Activated CD8-positive, alpha-beta memory T cell treated with anti-CD3 and anti-CD28 coated beads, Interleukin-2, amount 10 ng/mL, durations not matched to agents 7 days and 5 days (primary cell): ENCODE measurements at places on chromosomes 5 and 9.

DNA sequence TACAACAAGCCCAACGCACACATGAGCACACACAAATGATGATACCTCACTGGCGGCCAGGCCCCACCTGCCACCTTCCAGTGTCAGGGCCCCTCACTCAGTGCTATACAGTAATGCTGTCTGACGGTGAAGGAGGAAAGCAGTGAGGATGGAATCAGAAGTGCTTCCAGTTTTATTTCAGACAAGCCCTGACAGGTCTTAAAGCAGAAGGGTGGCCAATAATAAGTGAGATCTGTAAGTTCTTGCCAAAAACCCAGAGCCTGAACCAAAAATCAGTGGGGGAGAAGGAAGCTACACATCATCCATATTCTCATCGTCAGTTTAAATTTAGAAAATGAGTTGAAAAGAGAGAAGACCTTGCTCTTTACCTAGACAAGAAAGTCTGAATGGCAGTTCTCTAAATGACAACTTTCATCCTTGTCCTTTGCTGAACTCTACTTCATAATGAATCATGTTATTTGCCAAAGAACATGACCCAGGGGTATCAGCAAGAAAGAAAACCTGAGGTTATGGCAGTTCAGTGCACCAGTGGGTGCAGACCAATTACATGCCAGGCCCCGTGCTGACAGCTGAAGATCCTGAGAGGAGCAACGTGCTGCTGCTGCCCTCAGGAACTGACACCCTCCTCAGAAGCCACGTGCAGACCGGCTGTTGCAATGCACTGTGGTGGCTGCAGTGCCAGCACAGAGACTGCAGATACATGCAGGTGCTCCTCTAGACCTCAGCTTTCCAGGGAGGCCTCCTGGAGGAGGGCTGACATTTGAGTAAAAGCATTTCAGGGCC, 118.7 kb downstream of the DROSHA start:
- H3K27me3 ChIP-seq, result no peaks in the 10 kb centered on the region
- H3K4me3 ChIP-seq, result no peak overlapping the region
- DNase-seq, result no peak
- H3K36me3 ChIP-seq, result peaks cover 35% of the 10 kb centered on the region

GRCh38 chr5:181235689-181236366, 7.9 kb downstream of the RACK1 start:
- no peaks in the 10 kb centered on the region for H3K27me3 ChIP-seq
- peaks cover 68% of the 10 kb centered on the region for H3K36me3 ChIP-seq
- H3K4me1 ChIP-seq, result peaks cover 30% of the 10 kb centered on the region
- H3K4me3 ChIP-seq, result no peak overlapping the region
- peak overlapping the region; percentile 59 for H3K27ac ChIP-seq

- H3K27me3 ChIP-seq, result peaks cover 22% of the 10 kb centered on the region
- H3K36me3 ChIP-seq, result no peaks in the 10 kb centered on the region
- DNase-seq, result no peak
- no peaks in the 10 kb centered on the region for H3K4me1 ChIP-seq
- H3K4me3 ChIP-seq, result no peak overlapping the region
These were observed 174.6 kb upstream of the IL12B start for GRCh38 chr5:159504857-159505304.

- H3K27me3 ChIP-seq, result no peaks in the 10 kb centered on the region
- H3K4me3 ChIP-seq, result no peak overlapping the region
- H3K27ac ChIP-seq, result no peak overlapping the region
- peaks cover 20% of the 10 kb centered on the region for H3K36me3 ChIP-seq
- no peaks in the 10 kb centered on the region for H3K4me1 ChIP-seq
These were observed 379.8 kb downstream of the KDM4C start for GRCh38 chr9:7137571-7137970.

GRCh38 chr9:116482740-116483139, 204.4 kb upstream of the TRIM32 start:
- H3K27ac ChIP-seq, result no peak overlapping the region
- DNase-seq, result no peak
- H3K36me3 ChIP-seq, result no peaks in the 10 kb centered on the region
- no peaks in the 10 kb centered on the region for H3K27me3 ChIP-seq
- H3K4me1 ChIP-seq, result no peaks in the 10 kb centered on the region
- no peak overlapping the region for H3K4me3 ChIP-seq

- H3K27me3 ChIP-seq, result no peaks in the 10 kb centered on the region
- H3K4me3 ChIP-seq, result no peak overlapping the region
- H3K27ac ChIP-seq, result no peak overlapping the region
- H3K36me3 ChIP-seq, result peaks cover 38% of the 10 kb centered on the region
- DNase-seq, result no peak
These were observed 33.8 kb downstream of the RNF145 start for GRCh38 chr5:159175547-159175946.

DNA sequence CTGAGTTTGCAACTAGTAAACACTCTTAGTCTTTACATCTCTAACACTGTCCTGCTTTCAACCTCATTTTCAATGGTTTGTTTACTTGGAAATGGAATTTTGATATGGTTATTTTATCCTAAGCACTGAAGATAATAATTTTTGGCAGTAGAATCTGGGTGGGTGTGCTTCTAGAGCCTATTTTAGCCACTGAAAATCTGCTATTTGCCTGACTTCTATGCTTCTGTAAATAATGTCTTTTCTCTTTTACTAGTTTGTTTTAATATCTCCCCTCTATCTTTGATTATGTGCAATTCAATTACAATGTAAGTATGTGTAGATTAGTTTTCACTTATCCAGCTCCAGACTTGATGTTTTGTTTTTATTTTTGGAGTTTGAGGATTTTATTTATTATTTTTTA, 197.5 kb downstream of the TUSC1 start:
- no peaks in the 10 kb centered on the region for H3K4me1 ChIP-seq
- H3K27ac ChIP-seq, result no peak overlapping the region
- no peak for DNase-seq
- no peak overlapping the region for H3K4me3 ChIP-seq
- H3K36me3 ChIP-seq, result no peaks in the 10 kb centered on the region

- H3K4me1 ChIP-seq, result peaks cover 3% of the 10 kb centered on the region
- H3K27me3 ChIP-seq, result peaks cover 37% of the 10 kb centered on the region
- no peak overlapping the region for H3K27ac ChIP-seq
- no peak for DNase-seq
- H3K36me3 ChIP-seq, result peaks cover 5% of the 10 kb centered on the region
These were observed 58.0 kb downstream of the ZNF510 start for GRCh38 chr9:96719921-96720320.
